ENCODE measurements at places on chromosomes 11 and 22. TPM values are rescaled to one million over a fixed set of nuclear protein-coding genes. Genes with fewer than 3 reads are reported as not detected.

DNA sequence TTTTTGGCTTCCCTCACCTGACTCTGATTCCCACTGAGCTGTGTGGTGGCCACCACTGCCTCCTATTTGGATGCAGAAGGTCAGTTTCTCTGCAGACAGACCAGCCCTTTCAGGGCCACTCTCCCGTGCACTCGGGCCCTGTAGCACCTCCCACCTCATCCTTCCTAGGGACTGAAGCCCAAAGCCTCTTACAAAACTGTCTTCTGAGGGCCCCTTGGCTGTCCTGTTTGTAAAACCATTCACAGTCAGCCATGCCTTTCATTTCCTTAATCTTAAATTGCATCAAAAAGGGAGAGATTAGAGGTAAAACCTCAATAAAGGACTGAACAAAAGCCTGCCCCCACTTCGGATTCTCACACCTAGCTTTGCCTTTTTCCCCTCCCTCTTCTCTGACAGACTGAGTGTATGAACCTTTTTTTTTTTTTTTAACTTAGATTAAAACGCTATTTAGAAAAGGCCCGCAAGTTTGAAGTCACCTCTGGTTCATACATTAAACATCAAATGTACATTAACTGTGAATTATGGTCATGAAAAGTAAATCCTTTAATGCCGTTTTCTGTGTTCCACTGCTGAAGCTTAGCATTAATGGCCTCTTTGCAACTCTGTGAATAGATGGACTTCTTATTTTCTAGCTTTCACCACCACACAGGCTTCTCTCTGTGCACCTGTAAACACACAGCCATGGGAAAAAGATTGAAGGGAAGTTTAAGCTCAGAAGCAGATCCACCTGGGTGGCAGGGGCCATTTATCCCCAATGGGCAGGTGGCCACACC lies 247.2 kb upstream of the CADM1 start:
- no peak for DNase-seq

- no peak for DNase-seq
These were observed 8.8 kb downstream of the FOXRED2 start for GRCh38 chr22:36497910-36498665.

DNA sequence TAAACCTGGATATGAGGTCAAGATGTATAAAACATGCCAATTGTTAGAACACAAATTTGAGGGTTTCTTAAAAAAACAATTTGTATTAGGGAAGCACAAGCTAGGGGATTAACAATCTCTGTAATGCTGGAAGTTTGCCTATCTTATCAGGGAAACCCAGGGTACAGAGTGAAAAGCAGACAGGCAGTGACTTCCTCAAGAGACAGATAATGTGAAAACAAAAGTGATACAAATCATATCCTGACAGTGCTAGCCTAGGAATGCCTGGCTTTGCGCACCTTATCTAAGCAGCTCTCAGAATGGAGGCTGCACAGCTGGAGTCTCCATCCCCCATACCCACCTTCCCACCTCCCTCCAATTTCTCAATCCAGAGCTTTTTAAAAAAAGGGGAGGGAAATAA lies 22.5 kb upstream of the RBX1 start:
- DNase-seq: no peak

Gene LGR4
- total RNA-seq: 6.6 TPM

DNA sequence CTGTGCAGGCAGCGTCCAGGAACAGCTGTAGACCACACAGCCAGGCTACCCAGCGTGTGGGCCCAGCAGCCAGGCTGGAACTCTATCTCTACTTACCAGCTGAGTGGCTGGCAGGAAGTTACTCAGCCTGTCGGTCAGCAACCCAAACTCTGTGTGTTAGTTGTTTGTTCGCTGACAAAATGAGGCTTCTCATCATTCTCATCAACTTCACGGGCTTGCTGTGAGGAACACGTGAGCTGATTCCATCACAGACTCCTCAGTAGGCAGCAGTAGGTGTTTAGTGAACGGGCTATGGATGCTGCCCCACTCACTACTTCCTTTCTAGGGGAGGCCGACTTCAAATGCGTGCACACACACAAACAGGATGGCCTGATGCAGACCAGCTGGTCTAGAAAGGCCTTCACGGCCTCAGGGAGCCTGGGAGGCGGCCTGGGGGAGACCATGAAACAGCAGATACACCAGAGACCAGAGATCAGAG lies 830 bp upstream of the SPDYC start:
- DNase-seq: peak; percentile 85

- DNase-seq: peak; percentile 16
These were observed 112.2 kb downstream of the SBF2 start for GRCh38 chr11:10181811-10182210.
